Activated naive CD4-positive, alpha-beta T cell treated with anti-CD3 and anti-CD28 coated beads, Interleukin-2, amount 50 U/mL, for 16 hours (primary cell): ENCODE measurements at places on chromosomes 4 and X.

- DNase-seq, result no peak
These were observed 460.3 kb downstream of the SPRY1 start for GRCh38 chr4:123856689-123857545.

DNA sequence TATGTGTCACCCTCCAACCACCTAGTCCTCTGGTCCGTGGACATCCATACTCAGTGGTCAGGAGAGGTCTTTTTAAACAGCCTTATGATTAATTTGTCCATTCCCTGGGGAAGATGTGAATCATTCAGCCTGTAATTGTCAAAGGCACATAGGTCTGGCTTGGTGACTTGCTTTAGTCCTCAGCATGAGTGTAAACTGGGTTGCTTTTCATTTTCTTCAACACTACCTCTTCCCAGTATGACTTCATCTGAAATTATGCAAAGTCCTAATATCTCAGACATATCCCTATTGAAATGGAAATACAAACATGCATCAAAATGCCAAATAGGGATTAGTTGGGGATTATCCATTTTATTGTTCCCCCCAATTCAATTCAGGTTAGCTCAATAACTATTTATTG is 208.3 kb upstream of the AMOT start:
- DNase-seq, result no peak

DNA sequence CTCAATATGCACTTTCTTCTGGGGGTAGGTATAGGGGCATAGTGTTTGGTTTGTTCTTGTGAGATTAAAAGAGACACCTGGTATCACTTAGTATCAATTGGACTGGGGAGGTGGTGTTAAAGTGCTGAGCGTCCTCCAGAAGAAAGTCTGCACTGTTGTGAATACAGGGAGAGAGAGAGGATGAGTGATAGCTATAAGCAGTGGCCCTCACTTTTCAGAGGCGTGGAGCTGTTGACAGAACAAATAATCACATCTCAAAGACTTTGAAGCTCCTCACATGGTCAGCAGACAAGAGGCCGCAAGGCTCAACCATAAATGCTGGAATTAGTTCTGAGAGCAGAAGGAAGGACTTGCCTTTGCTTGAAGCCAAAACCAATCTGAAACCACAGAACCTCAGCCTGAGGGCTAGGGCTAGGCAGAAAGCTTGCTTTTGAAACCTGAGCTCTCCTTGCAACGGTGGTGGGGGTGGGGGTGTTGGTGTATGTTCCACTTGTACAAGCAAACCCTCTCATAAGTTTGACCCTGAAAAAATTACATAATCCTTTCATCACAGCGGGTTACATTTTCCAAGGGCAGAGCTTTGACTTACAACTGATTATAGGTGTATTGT is 123.2 kb upstream of the SCML1 start:
- no peak for DNase-seq

GRCh38 chrX:100871594-100872560 is 2.3 kb downstream of the NOX1 start:
- no peak for DNase-seq

GRCh38 chrX:68196939-68197791 is 236.1 kb downstream of the OPHN1 start:
- no peak for DNase-seq

DNA sequence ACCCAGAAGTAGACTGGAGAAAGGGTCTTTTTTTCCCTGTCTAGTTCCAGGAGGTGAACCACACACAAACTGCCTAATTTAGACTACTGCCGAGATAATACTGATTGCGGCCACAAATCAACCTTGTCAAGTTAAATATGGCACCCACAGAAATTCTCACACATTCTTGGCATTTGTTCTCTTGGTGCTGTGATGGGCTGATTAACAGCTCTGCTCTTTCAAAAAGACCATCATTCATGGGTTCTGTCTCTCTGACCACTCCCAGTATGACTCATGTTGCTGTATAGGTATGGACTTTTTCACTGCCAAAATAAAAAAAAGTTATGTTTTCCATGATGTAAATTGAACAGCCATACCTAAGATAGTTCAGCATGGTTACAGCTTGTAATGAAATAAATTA is 1003.5 kb upstream of the LCORL start:
- DNase-seq, result no peak

- peak; percentile 30 for DNase-seq
These were observed at the start of gene PRSS48 for GRCh38 chr4:151276787-151277562. Gene PRSS48, plus strand, starts transcription at chr4:151277161. Its CDS starts 12 bp downstream, at chr4:151277173.

DNA sequence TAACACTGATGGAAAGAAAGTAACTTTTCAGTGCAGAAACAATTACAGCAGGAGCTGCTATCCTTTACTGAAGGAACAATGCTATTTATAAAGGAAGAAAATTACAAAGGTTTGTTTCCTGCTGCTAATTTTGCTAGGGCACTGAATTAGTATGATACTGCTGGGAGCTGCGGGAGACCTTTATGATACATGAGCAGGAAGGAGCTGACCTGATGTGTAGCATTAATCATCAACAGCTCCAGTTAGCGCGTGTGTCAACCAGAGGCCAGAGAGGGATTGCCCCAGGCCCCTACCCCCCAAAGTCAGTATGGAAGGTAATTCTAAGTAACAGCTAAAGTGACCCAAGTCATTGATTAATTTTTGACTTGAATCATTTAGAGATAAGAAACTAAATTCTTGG is 728.9 kb downstream of the PCDH18 start:
- DNase-seq, result no peak

DNA sequence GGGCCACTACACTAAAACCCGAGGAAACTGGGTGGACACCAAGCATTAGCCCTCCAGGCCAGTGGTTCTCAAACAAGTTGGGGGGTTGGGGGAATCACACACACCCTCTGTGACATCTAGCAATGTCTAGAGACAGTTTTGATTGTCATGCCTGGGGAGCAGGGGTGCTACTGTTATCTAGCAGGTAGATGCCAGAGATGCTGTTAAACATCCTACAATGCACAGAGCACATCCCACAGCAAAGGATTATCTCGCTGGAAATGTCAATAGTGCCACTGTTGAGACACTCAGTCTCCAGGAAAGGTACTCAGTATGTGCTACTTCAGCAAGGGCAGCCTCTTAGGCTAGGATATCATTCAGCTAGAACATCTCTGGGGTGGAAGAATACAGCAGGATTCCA is 1.3 kb downstream of the SMC1A start:
- DNase-seq, result no peak

- DNase-seq, result no peak
These were observed 575 bp downstream of the SLC25A6 start for GRCh38 chrX:1391370-1391706.

DNA sequence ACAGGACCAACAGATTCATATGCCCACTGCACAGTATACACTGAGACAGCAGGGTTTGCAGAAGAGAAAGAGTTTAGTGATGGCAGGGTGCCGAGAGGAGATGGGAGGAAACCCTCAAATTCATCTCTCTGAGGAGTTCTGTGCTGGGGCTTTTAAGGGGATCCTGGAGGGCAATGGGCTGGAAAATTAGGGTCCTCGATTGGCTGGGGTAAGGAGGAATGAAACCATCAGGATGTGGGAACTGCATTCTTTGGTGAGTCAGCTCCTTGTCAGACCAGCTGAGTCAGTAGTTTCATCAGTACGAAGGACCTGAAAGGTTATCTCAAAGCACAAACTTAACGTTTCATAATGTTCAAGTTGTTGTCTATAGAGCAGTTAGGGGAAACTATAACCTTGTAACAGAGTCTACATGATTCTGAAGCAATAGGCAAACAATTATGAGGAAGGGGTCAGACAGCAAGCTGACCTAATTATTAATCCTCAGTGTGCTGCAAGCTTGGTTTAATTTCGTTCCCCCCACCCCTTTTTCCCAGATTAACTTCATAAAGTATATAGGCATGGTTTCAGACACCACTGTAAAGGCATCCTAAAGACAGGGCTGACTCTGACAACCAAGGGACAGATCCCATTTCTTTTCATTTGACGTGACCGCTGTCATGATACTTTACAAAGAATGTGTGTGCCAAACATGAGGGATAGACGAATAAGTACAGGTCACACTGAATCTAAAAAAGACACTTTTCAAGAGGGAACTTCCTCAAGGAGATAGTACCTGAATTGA is 1.5 kb upstream of the MSMO1 start:
- DNase-seq, result no peak

GRCh38 chr4:47703008-47703407 is 134.9 kb downstream of the CORIN start:
- DNase-seq, result no peak

- DNase-seq, result no peak
These were observed 945.3 kb upstream of the GRIA3 start for GRCh38 chrX:122238801-122239200.

GRCh38 chrX:11321986-11322385 is 28.8 kb downstream of the AMELX start:
- DNase-seq, result no peak

DNA sequence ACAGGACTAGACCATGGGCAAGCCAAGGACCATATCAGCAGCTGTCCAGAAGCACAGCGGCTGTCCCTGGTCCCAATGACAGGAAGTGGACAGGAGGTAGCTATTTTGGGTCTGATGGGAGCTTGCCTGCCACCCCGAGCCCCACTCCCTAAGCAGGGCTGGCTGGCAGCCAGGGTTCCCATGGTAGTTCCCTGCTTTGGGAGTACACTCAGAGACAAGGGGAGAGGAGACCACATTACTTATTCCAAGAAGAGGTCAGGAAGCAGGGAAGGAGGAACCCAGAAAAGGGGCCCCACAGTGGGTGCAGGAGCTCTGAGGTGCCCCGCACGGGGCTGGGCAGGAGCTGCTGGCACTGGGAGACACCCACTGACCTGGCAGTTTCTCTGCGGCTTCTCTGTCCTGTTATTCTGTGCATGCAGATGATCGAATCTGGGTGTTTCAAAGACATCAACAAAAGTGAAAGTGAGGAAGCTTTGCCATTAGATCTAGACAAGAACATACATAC is 36.3 kb downstream of the HTT-AS start:
- DNase-seq, result no peak

GRCh38 chrX:9493936-9494335 is 29.1 kb downstream of the TBL1X start:
- DNase-seq, result no peak

GRCh38 chrX:137194164-137194563 is 160.4 kb upstream of the GPR101 start:
- peak; percentile 9 for DNase-seq

- DNase-seq, result no peak
These were observed at the start of gene SLC25A31 for GRCh38 chr4:127730142-127730913. Gene SLC25A31, plus strand, starts transcription at chr4:127730400. Its CDS starts 146 bp downstream, at chr4:127730546.

DNA sequence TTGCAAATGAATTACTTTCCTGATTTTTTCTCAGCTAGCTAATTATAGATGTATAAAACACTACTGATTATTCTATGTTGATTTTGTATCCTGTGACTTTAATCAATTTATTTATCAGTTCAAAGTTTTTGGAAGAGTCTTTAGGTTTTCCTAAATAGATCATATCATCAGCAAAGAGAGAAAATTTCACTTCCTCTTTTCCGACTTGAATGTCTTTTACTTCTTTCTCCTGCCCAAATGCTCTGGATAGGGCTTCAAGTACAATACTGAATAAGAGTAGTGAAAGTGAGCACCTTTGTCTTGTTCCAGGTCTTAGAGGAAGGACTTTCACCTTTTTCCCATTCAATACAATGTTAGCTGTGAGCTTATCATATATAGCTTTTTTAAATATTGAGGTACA is 417.9 kb downstream of the PDGFC start:
- no peak for DNase-seq

DNA sequence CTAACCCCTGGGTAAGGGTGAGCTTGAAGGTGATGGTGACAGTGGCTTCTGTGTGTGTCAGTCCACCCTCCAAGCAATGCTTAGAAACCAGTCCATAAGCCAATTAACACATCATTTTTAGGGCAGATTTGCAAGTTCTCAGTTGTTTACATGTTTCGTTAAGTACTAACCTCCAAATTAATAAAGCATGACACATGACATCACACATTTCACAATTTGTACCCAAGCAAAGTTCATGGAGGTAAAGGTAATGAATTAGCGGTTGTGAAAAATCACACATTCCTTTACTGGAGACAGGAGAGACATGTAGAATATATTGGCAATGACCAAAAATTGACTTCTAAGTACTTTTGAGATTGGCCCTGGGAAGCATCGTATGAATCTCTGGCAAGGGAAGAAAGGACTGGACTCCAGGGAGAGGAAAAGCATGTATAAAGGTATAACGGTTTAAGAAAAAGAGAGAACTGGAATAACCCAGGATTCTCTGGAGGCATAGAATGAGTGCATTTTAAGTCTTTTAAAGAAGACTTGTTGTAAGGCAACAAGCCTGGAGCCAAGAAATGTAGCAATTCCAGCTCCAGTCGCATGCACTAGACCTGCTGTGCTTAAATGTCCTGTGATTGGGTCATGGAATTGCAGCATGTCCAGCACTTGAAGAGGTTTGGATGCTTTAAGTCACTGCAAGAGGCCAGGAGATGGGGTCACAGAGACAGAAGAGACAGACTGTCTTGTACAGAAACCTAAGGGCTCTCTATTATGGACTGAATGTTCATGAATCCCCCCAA is 34.1 kb downstream of the TRIM2 start:
- no peak for DNase-seq

DNA sequence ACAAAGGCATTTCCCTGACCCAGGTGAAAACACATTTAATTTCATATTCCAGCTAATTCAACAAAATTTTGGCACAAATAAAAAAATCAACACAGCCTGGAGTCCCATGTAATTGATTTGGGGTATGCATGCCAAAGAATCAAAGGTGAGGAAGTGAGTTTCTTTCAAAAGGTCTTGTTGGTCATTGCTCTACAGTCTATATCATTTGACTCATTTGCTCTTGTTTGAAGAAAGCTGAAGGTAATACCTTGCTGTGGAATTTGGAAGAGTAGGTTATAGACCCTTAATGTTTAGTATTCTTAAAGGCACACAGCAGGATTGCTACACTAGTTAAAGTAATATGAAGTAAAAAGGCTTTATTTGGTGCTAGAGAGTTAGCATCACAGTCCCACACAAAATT is 25.4 kb downstream of the COL4A6 start:
- no peak for DNase-seq

DNA sequence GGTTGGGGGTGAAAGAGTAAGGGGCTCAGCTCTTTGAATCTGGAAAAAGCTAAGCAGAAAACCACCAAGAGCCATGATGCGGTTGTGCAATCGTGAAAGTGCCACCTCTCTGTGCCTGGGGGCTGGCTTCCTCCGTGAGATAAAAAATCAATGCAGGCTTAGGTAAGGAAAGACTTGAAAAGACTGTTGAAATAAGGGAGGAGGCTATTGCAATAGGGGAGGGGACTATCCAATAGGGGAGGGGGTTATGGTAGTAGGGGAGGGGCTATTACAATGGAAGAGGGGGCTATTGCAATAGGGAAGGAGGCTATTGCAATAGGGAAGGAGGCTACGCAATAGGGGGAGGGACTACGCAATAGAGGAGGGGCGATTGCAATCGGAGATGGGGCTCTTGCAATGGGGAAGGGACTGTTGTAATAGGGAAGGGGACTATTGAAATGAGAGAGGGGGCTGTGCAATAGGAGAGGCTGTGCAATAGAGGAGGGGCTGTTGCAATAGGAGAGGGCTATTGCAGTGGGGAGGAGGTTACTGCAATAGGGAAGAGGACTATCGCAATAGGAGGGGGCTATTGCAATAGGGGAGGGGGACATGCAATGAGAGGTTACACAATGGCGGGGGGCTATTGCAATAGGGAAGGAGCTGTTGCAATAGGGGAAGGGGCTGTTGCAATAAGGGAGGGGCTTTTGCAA is 162.3 kb upstream of the PSAPL1 start:
- no peak for DNase-seq

- DNase-seq, result no peak
These were observed 72.8 kb downstream of the GRXCR1 start for GRCh38 chr4:42965326-42965725.
